ENCODE measurements at places on chromosomes 16 and 17.

DNA sequence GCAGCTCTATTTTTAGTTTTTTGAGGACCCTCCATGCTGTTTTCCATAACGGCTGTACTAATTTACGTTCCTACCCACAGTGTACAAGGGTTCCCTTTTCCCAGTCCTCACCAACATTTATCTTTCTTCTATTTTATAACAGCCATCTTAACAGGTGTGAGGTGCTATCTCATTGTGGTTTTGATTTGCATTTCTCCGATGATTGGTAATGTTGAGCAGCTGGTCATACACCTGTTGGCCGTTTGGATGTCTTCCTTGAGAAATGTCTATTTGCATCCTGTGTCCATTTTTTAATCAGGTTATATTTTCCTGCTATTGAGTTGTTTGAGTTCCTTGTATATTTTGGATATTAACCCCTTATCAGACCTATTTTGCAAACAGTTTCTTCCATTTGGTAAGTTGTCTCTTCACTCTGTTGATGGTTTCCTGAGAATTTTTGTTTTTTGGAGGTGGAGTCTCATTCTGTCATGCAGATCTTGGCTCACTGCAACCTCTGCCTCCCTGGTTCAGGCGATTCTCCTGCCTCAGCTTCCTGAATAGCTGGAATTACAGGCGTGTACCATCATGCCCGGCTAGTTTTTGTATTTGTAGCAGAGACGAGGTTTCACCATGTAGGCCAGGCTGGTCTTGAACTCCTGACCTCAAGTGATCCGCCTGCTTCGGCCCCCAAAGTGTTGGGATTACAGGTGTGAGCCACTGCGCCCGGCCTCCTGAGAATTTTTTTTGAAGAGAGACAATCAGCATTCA lies 279.6 kb downstream of the SNX29 start:
- DNase-seq = no peak

DNA sequence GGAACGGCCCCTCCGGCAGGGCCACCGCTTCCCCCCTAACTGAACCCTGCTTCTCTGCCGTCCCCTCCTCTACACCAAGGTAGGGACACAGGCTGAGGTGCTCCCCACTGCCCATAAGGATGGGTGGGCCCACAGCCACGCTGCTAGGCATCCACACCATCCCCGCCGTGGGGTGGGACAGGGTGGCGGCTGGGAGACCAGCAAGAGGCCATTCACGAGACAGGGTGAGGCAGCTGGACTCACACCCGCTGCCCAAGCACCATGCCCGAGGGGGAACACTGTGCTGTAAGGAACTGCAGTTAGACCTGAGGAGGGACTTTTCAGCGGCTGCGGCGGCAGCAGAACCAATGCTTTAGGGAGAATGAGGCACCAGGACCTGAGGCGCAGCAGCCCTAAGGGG lies 47.5 kb upstream of the RRN3 start:
- DNase-seq = no peak

DNA sequence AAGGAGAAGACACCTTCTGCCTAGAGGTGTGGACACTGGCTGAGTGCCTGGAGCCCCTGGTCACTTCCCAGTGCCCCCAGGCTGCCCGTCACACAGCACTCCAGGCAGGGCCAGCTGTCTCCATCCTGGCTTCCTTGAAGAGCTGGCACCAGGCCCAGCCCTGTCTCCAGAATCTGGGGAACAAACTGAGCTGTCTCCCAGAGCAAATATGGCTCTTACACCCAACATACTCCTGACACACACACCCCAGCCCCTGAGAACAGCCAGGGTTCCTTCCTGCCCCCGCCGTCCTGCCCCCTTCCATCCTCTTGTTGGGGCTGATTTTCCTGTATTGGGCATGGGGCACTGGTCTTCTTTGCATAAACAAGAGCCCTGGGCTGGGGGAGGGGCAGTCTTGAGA lies 9.1 kb downstream of the NHERF1 start:
- no peak for DNase-seq

GRCh38 chr17:4324463-4324862 lies 42.0 kb downstream of the UBE2G1 start:
- no peak for DNase-seq

DNA sequence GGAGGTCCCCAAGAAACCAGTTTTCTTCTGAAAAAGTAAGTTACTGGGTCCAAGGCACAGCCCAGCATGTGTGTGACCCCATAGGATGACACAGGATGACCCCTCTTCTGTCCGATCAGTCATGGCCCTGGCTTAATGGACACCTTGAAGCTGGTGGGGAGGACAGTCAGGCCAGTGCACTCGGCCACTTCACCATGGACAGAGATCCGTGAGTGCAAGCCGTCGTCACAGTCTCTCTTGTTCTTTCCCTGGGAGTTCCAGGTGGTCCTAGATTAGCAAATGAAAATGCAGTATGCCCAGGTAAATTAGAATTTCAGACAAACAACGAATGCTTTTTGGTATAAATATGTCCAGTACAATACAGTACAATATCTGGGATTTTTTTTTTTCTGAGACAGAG lies 1.4 kb upstream of the RNF222 start:
- no peak for DNase-seq

DNA sequence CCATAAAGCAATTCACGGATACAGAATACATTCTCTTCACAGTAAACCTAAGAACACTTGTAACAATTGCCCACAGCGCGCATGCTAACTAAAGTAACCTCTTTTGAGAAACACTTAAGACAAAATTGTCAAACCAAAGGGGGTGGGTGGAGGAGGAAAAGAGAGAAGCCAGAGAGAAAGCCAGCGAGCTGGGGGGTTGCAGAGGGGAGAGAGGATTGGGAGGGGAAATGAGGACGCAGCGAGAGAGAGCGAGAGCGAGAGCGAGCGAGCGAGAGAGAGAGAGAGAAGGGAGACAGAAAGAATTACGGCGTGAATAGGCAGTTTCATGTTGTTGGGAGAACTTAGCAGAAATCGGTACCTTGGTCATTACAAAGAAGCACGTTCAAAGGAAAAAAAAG lies 1.6 kb upstream of the HOXB7 start:
- no peak for DNase-seq

DNA sequence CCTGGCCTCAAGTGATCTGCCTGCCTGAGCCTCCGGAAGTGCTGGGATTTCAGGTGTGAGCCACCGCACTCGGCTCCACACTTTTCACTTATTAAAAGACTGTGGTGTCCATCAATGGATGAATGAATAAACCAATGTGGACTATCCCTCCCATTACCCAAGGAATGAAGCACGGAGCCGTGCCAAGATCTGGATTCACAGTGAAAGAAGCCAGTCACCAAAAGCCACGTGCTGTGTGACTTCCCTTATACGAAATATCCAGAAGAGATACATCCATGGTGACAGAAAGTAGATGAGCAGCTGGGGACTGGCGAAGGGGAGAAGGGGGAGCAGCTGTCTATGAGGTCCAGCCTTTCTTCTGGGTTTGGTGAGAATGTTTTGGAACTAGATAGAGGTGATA lies 48.2 kb upstream of the STH start:
- no peak for DNase-seq

DNA sequence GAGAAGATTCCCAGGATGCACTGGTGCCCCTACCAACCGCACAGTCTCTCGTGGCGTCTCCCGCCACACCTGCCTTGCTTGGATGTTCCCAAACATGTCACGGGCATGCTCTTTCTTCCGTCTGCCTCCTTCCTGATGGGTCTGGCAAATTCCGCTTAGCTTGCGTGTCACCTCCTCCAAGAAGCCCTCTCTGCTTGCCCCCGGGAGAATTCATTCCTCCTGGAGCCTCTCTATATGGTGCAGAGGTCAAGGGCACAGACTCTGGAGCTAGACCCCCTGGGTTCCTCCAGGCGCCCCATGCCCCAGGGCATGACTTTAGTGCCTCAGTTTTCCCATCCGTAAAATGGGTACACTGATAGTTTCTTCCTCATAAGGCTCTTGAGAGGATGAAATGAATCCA lies 21.1 kb downstream of the LITAF start:
- DNase-seq = no peak

GRCh38 chr17:60604686-60605334 lies 4.8 kb downstream of the PPM1D start:
- DNase-seq = no peak

DNA sequence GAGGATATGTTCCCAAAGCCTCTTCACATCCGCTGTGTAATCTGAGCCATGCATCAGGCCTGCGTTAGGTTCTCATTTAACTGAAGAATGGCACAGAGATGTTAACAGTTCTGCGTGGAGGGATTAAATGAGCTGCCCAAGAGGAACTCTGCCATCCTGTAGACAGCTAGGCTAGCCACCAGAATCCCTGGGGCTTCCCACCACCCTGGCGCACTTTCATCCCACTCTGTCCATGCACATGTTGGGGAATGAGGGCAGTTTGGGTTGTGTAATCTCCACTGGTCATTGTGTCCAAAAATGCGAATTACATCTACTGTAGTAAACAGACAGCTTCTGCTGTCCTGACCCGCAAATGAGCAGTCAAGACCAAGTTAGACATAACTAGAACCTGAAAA lies 1.0 kb upstream of the GLG1 start:
- no peak for DNase-seq

DNA sequence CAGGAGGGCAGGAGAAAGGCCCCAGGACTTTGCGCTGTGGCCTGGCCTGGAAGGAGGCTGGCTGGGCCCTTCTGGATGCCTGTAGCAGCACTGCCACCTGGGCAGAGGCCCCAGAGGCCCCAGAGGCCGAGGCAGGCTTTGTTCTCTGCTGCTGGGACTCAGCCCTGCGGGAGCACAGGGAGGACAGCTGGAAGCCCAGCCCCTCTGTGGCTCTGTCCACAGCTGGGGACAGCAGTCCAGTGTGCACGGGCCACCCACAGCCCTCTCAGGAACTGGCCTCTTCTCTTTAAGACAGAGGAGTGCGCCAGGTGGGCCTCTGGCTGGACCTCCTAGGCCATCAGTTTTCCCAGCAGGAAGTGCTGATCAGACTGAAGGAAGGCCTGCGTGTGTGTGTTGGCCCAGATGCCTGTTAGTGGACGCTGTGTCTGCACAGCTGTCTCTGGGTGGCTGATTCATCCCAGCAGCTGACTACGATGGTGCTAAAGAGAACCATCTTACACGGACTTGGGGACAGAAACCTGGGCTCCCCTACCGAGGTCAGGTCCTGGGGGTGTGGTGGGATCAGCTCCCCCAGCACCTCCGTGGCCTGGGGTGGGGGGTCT lies 26.9 kb upstream of the ZNF750 start:
- no peak for DNase-seq

- no peak for DNase-seq
These were observed 28.3 kb downstream of the MSI2 start for GRCh38 chr17:57284583-57284982.

DNA sequence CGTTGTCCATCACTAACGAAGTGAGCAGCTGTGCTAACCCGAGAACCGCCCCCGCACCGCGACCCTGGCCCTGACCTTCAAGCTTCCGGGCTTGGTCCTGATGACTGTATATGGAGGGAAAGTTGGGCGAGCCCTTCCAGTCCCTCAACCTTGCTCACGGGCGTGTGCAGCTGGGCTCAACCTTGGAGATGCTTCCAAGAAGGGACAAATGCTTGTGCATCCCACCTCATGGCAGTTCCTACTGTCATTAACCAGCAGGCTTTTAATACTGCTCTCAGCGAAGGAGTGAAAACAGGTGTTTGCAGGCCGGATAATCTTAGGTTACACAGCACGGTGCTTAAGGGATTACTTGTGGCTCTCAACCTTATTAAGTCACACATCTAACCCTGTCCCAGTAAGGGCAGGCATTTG lies 33.5 kb downstream of the SRL start:
- DNase-seq = no peak

DNA sequence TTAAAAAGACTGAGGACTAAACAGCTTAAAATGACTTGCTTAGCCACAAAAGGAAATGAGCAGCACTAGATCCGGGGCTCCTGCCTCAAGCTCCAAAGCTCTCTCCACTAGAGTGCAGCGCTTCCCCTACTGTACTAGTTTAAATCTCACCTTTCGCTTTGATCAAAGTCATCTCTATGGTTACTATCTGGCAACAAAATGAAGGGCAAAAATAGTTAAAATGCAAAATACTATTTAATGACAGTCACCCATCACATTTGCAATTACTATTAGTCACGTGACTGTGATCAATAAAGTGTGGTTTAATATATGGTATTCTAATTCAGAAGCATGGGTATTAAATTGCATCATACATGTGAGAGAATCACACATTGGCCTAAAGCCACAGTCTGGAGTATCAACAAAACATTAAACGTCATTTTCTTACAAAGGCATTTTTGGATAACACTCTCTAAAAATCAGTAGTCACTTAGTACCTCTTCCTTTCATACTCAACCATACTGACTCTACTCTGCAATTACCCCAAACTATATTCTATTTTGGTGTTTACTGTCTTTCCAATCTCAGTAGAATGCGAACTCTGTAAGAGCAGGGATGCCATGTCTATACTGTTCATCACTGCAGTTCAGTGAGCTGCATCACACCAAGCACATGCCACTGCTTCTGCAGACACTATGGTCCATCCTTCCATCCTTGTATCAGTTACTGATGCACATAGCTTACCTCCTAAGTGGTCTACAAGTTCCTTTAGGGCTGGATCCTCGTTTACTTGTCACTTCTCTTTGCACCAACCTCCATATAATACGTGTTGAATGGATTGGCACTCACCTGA lies 6.2 kb downstream of the PSMD12 start:
- no peak for DNase-seq

GRCh38 chr16:57540906-57541753 lies 1.3 kb upstream of the ADGRG5 start:
- no peak for DNase-seq

- no peak for DNase-seq
These were observed 17.1 kb downstream of the TMIGD1 start for GRCh38 chr17:30316736-30317135.

DNA sequence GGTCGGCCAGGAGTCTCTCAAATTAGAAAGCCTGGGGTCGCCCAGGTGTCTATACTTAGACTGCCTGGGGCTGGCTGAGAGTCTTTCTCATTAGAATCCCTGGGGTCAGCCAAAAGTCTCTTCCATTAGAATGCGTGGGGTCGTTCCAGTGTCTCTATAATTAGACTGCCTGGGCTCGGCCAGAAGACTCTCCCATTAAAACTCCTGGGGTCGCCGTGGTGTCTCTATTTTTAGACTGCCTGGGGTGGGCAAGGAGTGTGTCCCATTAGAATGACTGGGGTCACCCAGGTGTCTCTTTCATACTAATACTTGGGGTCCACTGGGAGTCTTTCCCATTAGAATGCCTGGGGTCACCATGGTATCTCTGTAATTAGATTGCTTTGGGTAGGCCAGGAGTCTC lies 2227.7 kb downstream of the TP53TG3F start:
- DNase-seq = no peak

GRCh38 chr17:82235775-82236141 lies 6.9 kb downstream of the SLC16A3 start:
- DNase-seq = no peak

GRCh38 chr17:8855477-8856204 lies 11.8 kb downstream of the PIK3R6 start:
- DNase-seq = no peak

DNA sequence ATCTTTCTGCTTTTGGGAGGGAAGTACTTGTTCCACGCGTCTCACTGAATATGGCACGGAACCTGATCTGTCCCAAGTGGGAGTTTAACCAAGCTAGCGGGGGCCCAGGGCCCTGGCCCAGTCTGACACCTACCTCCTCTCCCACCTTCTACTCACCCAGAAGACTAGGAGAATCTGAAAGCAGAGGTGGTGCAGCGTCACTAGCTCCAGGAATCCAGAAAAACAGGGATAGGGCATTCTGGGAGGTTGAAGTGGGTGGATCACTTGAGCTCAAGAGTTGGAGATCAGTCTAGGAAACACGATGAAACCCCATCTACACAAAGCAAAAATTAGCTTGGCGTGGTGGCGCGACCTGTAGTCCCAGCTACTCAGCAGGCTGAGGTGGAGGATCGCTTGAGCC lies 163.5 kb upstream of the ZNF267 start:
- no peak for DNase-seq

GRCh38 chr16:71276589-71277334 lies 12.4 kb downstream of the CMTR2 start:
- no peak for DNase-seq

GRCh38 chr17:50762177-50762576 lies 5.1 kb downstream of the ANKRD40CL start:
- no peak for DNase-seq

Measured in stimulated activated CD8-positive, alpha-beta memory T cell treated with anti-CD3 and anti-CD28 coated beads, Interleukin-7, amount 100 ng/mL, for 24 hours (primary cell).